Kidney capillary endothelial cell (primary cell): ENCODE measurements at places on chromosomes 16 and 17.
A peak's percentile ranks its signal among the peaks of the same experiment; 100 is the strongest.

- DNase-seq = no peak
These were observed 18.7 kb downstream of the DHRS7C start for GRCh38 chr17:9772658-9773057.

DNA sequence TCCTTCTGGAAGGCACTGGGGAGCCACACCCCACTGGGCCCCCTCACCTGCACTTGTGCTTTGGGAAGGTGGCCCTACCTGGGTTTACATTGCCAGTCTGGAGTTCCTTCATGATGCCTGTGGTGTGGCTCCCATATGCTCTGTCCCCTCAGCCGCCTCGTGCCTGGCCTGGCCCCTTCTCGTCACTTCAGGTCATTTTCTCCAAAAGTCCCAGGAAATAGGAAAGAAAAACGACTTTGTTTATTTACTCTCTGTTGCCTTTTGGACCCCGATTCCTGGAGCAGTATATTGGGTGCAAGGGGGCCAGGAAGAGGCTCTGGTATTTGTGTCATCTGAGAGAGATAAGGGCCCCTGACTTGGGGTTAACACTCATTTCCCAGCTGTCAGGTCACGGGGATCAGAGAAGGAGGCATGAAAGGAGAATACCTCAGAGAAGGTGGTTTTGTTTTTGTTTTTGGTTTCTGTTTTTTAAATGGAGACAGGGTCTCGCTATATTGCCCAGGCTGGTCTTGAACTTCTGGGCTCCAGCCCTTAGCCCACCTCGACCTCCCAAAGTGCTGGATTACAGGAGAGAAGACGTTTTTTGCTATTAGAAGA lies 4.7 kb downstream of the SOCS3 start:
- no peak for DNase-seq

GRCh38 chr16:14241631-14242030 lies 170.5 kb downstream of the MRTFB start:
- no peak for DNase-seq

DNA sequence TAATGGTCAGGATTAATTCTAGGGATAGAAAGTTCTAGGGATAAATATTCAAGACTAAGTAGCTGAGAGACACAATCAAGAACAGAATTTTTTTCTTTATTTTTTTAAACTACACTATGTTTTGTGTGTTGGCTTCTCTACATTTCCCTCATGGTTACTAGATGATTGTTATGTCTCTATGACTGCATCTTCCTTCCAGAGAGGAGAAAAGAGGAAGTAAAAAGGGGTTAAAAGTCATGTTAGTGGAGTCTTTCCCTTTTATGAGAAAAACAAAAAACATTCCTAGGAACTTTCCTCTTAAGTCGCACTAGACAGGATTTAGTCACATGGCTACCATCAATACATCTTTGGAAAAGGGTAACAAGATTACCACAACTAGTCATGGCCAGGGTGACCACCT lies 375.0 kb downstream of the KCNJ2 start:
- DNase-seq = no peak

DNA sequence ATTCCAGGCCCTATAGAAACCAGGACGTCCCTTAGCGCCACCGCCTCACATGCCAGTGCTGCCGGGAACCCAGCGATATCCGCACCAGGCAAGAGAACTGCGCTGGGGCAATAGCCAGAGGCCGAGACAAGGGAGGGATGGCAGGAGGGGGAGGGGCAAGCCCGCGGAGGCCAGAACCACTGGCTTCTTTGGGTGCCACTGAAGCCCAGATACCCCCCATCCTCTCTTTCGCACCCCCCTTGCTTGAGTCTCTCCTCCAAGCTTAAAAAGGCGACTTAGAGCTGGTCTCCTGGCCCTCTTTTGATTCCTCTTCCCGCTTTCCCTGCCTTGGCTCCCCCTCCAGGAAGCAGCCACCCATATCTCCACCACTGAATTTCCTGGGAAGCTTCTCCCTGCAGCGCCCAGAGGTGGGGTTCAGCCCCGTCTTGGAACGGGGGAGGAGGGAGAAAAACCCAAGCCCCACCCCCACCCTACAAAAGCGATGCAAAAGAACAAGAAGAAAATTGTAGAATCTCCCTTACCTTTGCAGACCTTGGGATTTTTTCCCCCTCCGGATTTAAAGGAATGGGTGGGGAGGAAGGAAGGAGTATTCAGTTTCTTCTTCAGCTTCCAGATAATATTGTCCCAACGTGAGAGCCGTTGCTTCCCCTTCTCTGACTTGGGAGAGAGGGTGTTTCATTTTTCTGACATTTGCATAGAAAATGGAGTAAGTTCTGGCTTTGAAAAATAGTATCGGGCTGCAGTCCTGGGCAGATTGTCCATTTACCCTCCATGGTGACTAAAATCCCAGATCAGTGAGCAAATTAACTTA lies 622 bp downstream of the HOXB6 start:
- DNase-seq = peak; percentile 66
